ENCODE measurements at places on chromosomes 5 and 9. TPM values are rescaled to one million over a fixed set of nuclear protein-coding genes. Genes with fewer than 3 reads are reported as not detected.

Gene SOX30
- polyA plus RNA-seq: 0.58 TPM

Gene PSIP1
- 186 TPM for polyA plus RNA-seq

GRCh38 chr5:75672616-75673015, 44.6 kb downstream of the POC5 start:
- no peak for DNase-seq

Gene KIF4B
- polyA plus RNA-seq: 0.29 TPM

Gene HIGD2A
- 104 TPM for polyA plus RNA-seq

DNA sequence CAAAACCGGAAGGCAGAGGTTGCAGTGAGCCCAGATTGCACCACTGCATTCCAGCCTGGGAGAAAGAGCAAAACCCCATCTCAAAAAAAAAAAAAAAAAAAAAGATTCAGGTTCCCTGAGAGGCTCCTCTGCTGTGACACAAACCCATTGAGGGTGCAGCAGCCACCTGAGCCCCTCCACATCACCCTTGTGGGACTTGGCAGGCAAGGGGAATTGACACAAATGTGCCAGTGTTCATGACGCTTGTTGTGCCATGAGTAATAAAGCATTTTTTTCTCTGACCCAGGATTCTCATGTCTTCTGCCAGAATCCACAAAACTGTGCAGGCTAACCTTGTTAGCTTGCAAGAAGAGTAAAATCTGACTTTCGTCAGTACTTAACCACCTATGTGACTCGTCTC, 149.6 kb downstream of the TTC39B start:
- DNase-seq: no peak

GRCh38 chr9:107794259-107794658, 304.7 kb upstream of the KLF4 start:
- no peak for DNase-seq

DNA sequence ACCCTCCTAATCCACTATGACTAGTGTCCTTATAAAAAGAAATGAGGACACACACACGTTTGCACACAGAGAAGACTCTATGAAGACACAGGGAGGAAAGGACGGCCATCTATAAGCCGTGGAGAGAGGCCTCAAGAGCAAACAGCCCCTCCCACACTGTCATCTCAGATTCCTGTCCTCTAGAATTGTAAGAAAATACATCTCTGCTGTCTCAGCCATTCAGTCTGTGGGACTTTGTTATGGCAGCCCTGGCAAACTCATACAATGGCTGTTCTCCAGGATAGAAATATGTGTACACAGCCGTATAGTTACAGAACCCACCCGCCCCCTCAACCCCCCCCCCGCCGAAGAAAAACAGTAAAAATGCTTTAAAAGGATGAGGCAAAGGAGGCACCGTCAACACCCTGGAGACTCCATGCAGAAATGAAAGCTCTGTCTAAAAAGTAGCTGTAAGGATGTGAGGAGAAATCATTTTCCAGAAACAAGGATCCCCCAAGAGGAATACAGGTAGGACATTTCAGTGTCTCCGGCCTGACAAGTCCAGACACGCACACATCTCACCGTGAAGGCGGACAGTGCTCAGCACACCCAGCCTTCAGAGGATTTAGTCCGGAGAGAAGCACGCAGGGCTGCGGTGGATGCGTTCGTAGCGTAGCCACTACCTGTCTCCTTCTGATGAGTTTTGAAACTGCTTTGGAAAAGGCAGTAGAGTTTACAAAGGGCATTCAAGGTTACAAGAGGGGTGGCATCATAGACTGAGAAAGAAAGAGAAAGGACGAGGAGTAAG, 110.8 kb upstream of the ERCC6L2 start:
- DNase-seq: no peak

Gene SLC12A7
- 41.3 TPM for polyA plus RNA-seq

Gene GAPT
- 0.49 TPM for polyA plus RNA-seq

- DNase-seq: no peak
Observed at GRCh38 chr5:135158982-135159381, 125.0 kb upstream of the PITX1 start.

Gene IFNK
- polyA plus RNA-seq: not detected

Gene PCDHGC4
- polyA plus RNA-seq: 4.3 TPM

All from renal pelvis (tissue), 12 donors.